ENCODE measurements at places on chromosomes 2 and 18.

- no peak for DNase-seq
These were observed 163.4 kb downstream of the LDLRAD4 start for GRCh38 chr18:13381944-13382365.

DNA sequence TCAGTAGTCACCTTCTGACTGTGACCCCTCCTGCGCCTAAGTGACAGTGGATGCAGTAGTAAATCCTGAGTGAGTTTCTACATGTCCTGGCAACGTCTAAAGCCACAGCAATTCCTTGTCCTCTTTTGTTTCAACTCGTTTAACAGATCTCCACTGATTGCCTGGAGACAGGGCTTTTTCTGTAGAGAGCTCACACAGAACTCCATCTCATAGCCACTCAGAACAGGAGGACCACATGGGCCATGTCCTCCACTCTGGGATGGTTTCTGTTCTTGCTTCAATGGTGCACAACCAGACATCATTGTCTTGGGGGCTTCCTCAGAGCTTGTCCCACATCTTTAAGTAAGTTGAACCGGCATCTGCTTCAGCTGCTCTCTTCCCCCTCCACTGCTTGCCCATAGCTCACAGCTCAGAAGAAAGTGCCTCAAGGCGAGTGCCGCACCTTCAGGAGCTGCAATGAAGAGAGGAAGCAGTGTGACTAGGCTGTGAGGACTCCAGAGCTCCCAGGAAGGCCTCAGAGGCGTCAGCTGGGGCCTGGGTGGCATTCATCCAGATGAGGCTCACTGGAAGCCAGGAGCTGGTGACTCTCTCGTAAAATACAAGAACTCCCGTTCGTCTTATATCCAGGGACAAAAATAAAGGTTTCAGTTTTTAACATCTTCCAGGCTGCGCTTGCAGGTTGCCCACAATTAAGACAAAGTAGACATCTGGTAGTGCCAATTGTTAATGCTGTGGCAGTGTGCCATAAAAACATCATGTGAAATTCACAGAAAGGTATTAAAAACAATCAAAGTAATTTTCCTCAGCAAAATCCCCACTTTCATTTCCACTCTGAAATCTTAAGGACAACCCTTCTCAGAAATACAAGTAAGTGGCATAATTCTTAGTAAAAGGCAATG lies 37.3 kb downstream of the ST3GAL5 start:
- no peak for DNase-seq

GRCh38 chr2:203908797-203909185 lies 27.8 kb upstream of the ICOS start:
- no peak for DNase-seq

GRCh38 chr2:15456352-15456751 lies 104.8 kb downstream of the NBAS start:
- no peak for DNase-seq

DNA sequence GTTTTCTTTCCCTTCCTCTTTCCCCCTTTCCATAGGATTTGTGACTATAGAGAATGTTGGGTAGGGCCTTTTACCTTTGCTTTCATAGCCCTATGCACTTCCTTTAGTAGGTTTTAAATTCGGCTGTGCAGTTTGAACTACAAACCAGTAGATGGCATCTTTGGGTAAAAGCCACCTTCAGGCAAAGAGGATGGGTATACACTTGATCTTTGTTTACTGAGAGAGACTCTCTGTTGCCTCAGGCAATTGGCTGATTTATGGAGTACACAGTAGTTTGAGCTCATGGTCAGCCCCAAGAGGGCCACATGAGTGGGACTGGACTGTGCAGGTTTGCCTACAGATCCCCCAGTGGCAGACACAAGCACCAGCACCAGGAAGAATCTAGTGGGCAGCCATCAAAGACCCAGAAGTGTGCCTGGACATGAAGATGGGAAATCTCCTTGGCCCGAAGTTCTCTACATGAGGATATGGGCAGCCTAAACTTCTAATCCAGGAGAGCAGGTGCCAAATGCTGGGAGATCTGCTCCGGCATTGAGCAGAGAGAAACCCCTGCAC lies 1304.3 kb upstream of the DDX18 start:
- DNase-seq: no peak

All from activated CD4-positive, CD25-positive, alpha-beta regulatory T cell (primary cell).